H1 (cell line): ENCODE measurements at places on chromosomes 2 and 18. TPM values are rescaled to one million over a fixed set of nuclear protein-coding genes. Genes with fewer than 3 reads are reported as not detected.

DNA sequence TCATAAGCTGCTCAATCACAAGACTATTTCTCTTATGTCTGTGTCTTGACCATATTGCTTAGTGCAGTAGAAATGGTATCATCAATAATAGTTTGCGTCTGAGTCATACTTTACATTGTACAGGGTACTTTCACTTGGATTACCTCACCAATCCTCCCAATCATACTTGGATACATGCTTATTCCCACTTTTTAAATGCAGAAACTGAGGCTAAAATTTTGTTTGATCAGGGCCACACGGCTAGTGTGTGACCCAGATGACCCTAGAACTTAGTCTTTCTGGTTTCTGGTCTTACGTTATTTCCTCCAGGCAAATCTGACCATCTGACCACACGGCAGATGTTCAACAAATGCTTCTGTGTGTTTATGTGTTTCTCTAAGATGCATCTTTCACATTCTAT is 23.8 kb upstream of the CCL20 start:
- DNase-seq = no peak

DNA sequence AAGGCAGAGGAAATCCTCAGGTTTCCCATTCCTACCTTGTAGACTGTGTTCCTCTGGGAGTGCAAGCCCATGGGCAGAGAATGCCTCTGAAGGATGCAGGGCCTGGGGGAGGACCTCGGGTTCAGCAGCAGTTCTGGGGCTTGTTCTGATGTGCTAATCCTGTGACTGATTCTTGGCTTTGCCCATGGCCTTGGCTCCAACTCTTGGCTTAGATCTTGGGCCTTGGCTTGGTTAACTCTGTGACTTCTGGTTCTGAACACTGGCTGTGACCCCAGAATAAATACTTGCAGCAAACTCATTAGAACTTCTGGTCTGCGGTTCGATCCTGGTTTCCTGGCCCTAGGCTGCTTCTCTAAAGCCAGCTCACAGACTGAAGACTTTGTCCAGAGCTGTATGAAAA is 366.9 kb upstream of the ZEB2 start:
- no peak for DNase-seq

GRCh38 chr2:199378948-199379650 is 78.6 kb downstream of the SATB2 start:
- DNase-seq = no peak

DNA sequence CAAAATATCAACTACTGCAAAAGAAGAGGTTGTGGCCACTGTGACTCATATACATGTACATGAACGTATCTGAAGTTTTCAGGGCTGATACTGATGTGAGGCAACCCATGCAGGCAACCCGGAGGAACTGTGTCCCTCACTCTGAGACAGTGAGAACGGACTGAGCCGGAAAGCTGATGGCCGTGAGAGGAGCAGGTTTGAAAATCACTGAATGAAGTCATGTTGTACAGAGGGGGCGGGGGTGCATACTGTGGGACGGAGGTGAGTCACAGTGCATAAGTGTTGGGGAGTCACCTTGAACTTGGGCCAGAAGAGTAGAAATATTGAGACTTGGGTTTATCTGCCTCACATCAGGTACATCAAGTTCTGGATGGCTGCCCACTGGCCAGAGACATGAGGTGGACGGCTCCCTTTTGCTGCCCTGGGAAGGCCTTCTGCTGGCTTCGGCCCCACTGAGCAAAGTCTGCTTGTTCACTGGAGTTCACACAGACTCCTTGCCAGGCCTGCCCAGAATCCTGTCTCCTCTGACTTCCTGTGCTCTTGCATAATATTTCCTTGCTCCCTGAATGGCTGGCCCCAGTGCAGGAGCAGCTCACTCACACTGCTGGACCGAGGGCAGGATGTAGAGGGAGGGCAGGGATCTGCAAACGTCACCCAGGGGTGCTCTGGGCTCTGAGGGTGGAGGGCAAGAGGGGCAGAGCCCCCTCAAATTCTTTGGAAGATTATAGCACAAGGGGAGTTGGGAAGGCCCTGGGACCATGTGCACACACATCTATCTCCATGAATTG is 18.1 kb downstream of the EPAS1 start:
- no peak for DNase-seq

Gene REG3G
- not detected in 2 replicates for total RNA-seq

Gene CHST9
- 24.3 and 25.3 TPM in 2 replicates for total RNA-seq

Gene GALR1
- total RNA-seq = 0.98 and 1.6 TPM in 2 replicates

DNA sequence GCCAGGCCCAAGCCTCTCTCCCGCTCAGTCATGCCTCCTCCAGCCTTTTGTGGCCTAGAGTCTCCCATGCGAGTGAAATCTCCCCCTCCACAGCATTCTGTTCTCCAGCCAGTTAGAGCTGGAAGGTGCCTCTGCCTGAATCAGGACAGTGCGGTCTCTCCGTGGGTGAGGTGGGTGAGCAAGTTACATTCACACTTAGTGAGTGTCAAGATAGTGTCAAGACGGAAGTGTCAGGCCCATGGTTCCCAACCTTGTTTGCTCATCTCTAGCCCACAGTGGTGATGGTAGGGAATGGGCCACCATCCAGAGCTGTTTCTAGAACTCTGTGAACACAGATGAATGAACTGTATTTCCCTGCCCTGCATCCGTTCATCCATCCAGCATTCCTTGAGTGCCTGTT is 59.5 kb downstream of the LPIN1 start:
- DNase-seq = no peak

Gene ACADL
- 0.34 and 0.40 TPM in 2 replicates for total RNA-seq

GRCh38 chr2:62208758-62209114 is 12.8 kb downstream of the B3GNT2 start:
- DNase-seq = no peak

DNA sequence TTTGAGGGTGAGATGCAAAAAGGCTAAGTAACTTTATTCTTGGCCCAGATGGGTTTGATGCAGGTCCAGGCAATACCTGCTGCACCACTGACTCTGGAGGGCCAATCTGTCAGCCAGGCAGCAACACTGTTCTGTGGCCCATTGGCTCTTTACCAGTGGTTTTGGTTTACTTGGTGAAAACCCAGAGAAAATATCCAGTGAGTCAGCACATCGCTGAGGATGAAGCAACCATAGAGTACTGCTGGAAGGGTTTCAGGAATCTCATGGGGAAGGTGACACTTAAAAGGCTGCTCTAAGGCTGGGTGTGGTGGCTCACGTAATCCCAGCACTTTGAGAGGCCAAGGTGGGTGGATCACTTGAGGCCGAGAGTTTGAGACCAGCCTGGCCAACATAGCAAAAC is 192.5 kb upstream of the FAM98A start:
- no peak for DNase-seq

GRCh38 chr2:152456262-152456661 is 121.3 kb downstream of the FMNL2 start:
- no peak for DNase-seq

- DNase-seq = no peak
Observed at GRCh38 chr2:177262092-177262491, 2.4 kb downstream of the NFE2L2 start.

- DNase-seq = no peak
Observed at GRCh38 chr2:219697811-219698747, 70.6 kb downstream of the SLC4A3 start.

DNA sequence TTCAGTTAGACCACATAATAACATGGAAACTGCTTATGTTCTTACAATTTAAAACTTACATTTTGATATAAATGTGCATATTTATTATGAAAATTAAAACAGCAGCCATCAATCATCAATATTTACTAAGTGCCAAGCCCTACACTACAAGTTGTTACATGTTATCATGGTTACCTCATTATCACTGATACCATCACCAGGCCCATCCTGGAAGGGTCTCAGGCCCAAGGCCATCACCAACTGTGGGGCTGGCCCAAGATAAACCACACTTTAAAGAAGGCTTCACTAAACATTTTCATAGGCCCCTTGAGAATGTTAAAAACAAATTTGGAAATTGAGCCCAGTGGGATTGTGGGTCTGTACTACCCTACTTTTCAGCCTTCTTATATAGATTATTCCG is 6.4 kb downstream of the ITSN2 start:
- no peak for DNase-seq

DNA sequence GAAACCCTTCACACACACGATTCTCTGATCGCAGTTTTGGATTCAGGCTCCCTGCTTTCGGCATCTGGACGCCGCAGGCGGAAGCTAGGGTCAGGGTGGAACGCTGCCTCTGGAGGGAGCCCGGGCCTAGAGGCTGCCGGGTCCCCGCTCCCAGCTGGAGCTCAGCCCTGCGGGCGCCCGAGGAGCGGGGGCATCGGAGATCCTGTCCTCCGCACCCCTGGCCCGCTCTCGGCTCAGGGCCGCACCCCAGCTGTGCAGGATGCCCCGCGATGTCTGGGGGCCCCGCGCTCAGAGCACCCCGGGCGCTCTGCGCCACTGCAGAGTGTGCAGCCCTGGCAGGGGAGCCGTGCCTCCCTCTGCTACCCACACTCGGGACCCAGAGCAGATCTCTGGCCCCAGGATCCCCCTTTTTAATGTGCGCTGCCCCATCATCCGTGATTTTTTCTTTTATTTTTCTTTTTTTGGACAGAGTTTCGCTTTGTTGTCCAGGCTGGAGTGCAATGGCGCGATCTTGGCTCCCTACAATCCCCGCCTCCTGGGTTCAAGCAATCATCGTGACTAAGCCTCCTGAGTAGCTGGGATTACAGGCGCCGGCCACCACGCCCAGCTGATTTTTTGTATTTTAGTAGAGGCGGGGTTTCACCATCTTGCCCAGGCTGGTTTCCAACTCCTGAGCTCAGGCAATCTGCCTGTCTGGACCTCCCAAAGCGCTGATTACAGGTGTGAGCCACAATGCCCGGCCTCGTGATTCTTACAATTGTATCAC is 54.8 kb upstream of the TUBA3E start:
- no peak for DNase-seq
